ENCODE measurements at places on chromosomes 16 and 17.

DNA sequence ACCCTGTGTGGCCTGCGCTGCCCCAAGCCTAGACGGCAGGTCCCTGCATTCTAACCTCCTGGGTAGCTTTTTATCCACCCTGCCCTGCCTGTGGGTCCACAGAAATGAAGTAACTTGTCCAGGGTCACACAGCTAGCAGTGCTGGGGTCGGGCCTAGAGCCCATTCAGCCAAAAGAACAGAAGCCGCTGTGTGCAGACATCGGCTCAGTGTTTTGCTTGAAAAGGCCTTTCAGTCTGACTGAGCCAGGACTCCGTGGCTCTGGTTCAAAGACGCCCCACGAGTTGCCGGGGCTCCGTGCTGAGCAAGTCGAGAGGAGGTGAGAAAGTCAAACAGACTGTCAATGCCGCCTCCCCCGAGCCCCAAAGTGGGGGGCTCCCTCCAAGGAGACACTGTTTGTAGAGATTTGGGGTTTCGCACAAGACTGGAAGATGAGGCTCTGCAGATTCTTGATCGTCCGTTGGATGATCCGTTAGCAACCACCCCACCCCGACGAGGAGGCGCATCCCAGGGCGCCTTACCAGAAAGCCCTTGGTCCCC, 226.2 kb downstream of the NTN1 start:
- no peak for DNase-seq

GRCh38 chr17:39573447-39574298, 34.0 kb downstream of the NEUROD2 start:
- peak; percentile 60 for DNase-seq

GRCh38 chr16:82748026-82748425, 121.3 kb downstream of the CDH13 start:
- no peak for DNase-seq

- no peak for DNase-seq
These were observed 2.4 kb downstream of the PPM1D start for GRCh38 chr17:60602385-60602742.

DNA sequence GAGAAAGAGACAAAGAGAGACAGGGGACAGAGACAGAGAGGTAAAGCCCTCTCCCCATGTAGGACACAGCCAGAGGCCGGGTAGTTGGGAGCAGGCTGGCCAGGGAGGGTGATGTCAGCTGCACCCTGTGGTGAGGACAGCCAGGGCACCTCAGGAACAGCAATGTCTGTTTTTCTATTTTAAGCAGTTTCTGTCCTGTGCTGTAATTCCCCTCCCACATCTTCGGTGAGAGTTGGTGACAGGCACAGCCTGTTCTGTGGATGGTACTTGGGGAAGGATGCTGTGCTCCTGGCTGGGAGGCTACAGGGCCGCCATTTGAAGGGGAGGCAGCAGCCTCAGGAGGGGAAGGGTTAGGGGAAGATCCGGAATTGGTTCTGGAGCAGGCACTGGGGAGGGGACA, 163.5 kb downstream of the SDK2 start:
- DNase-seq, result no peak
